Thymus (tissue), 14 donors: ENCODE measurements at places on chromosomes 2 and 18.
A peak's percentile ranks its signal among the peaks of the same experiment; 100 is the strongest.

DNA sequence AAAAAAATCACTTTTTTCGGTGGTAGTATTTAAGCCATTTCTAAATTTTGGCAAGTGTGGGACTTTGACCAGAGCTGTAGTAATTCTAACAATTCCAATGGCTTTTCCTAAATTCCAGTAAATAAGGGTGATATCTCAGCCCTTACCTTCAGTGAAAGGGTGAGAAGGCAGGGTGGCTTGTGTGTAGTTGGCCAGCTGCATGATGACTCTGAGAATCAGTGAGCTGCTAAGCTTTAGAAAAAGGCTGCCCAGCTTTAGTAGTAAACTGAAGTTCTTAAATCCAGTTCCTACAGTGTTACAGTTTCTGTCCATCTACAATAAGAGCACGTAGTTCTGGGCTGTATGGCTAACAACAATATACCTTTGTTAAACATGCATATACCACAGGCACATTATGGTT is 42.0 kb downstream of the OXER1 start:
- H3K27me3 ChIP-seq, result no peaks in the 10 kb centered on the region
- H3K4me1 ChIP-seq, result no peaks in the 10 kb centered on the region
- DNase-seq, result no peak
- H3K27ac ChIP-seq, result no peak overlapping the region
- H3K36me3 ChIP-seq, result peaks cover 74% of the 10 kb centered on the region

GRCh38 chr18:76457475-76457874 is 37.6 kb downstream of the ZNF516 start:
- no peaks in the 10 kb centered on the region for H3K27me3 ChIP-seq
- no peak for DNase-seq
- H3K27ac ChIP-seq, result no peak overlapping the region
- H3K4me1 ChIP-seq, result no peaks in the 10 kb centered on the region

DNA sequence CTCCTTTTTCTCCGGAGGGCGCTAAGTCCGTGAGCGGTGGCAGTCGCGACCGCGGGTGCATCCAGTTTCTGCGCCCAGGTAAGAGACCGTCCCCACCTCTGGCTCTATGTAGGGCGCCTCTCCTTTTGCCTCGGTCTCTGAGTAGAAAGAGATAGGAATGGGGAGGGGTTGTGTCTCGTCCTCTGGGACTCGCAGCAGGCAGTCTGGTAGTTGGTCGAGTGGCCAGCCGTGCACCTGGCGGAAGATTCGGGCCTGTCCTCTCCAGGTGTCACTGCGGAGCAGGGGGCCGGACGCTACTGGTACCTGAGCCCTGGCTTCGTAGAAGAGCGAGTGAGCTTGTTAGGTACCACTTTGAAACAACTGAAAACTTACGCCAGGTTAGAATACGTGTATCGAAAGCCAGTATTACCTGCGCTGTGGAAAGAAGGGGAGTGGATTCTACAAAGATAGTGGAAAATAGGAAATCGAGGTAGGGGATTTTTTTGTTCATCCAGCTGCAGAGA is 403 bp downstream of the MAP2 start:
- peaks cover 23% of the 10 kb centered on the region for H3K27me3 ChIP-seq
- no peaks in the 10 kb centered on the region for H3K36me3 ChIP-seq
- H3K4me3 ChIP-seq, result peak overlapping the region; percentile 41
- no peak for DNase-seq
- no peak overlapping the region for H3K27ac ChIP-seq

DNA sequence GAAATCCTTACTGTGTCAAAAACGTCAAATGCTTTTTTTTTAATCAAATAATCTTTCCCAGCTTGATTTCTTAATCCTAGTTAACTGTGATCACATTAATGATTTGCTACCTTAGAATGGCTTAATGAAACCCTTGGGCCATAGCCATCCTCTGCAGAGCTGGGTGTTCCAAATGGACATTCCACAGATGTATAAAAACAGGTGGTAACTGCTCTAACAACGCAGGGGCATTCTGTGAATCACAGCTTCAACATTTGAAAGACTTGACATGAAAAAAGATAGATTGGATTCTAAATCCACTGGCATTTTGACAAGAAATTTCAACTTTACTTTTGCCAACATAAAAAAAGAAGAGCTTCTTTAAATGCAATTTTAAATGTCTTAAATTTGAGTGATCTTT is 69.8 kb upstream of the RASGRP3 start:
- no peaks in the 10 kb centered on the region for H3K27me3 ChIP-seq
- no peak for DNase-seq
- H3K27ac ChIP-seq, result no peak overlapping the region
- H3K36me3 ChIP-seq, result no peaks in the 10 kb centered on the region
- H3K4me3 ChIP-seq, result no peak overlapping the region

DNA sequence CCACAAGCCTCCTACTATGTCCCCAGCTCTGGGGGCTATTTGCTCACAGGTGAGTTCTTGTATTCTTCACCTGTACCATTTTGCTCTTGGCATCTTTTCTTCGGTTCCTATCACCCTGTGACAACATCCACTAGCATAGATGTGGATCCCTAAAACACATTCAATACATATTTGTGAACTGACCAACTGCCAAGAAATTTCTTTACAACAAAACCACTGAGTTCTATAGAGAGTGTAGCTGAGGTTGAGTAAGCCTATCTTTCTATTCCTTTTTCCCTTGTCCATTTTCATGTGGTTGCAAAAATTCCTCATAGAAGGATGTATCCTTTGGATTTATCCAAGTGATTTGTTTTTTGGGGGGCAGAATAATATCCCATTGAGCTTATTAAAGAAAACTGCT is 192.7 kb upstream of the ITGA4 start:
- no peak overlapping the region for H3K4me3 ChIP-seq
- H3K4me1 ChIP-seq, result peaks cover 3% of the 10 kb centered on the region
- H3K27me3 ChIP-seq, result no peaks in the 10 kb centered on the region

DNA sequence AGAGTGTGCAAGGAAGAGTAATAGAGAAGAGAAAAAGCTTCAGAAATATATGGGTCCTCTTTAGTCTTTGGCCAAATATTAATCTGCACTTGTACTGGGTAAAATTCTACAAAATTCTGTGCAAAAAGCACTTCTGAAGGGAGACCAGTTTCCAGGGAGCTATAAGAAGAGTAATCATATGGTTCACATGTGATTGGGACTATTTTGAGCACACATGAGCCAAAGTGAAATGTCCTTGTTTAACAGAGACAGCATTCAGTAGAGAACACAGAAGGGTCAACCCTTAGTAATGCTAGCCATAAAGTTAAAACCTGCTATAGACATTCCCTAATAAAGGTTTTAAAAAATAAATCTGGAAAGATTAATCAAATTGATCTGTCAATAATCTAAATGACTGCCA is 49.3 kb upstream of the ACVR1C start:
- H3K36me3 ChIP-seq, result no peaks in the 10 kb centered on the region
- H3K27me3 ChIP-seq, result no peaks in the 10 kb centered on the region
- no peak for DNase-seq
- H3K27ac ChIP-seq, result no peak overlapping the region
- no peak overlapping the region for H3K4me3 ChIP-seq

DNA sequence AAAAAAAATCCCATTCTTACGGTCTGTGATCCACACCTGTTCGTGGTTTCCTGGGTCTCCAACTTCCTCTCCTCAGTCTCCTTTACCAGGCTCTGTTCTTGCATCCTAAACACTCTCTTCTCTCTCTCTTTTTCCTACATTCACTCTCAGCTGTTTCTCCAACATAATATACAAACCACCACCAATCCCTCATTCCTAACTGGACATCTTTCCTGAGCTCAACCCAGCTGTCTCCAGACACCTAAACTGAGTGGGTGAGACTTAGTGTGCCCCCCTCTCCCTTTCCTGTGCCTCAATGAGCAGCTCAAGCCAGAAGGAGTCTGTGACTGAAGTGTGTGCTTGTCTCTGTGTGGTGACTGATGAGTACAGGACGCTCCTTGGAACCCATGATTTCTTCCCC is 59.4 kb downstream of the LIPG start:
- no peak for DNase-seq
- H3K27ac ChIP-seq, result no peak overlapping the region
- no peak overlapping the region for H3K4me3 ChIP-seq
- H3K27me3 ChIP-seq, result peaks cover 10% of the 10 kb centered on the region
- no peaks in the 10 kb centered on the region for H3K36me3 ChIP-seq
